Stimulated activated CD4-positive, alpha-beta T cell treated with anti-CD3 and anti-CD28 coated beads, Interleukin-1b, Interleukin-23, amount 100 ng/mL, for 1 hour (primary cell): ENCODE measurements at places on chromosomes 12 and 14.

DNA sequence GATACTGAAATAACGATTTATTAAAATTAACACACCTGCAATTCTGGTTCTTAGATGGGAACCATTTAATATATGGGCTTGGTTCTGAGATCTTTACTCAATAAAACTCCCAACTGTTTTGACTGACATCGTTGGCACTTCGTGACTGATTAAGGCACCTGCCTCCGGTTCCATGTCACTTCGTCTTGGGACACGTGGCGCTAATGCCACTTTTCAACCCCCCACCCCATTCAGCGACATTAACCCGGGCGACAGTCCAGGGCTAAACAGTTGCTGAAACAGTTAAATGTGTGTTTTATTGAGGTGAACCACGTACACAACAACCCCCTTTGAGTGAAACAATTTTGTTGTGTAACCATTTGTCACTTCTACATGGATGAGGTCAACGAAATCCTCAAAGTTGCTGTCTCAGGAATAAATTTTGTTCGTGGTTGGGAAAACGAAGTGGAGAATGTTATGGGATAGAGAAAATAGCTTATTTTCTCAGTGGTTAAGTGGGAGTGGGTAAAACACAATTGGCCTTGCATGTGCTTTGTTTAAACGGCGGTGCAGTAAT lies 9.9 kb upstream of the SLC38A2 start:
- DNase-seq: no peak

GRCh38 chr12:51246254-51246853 lies 7.7 kb downstream of the DAZAP2 start:
- no peak for DNase-seq

DNA sequence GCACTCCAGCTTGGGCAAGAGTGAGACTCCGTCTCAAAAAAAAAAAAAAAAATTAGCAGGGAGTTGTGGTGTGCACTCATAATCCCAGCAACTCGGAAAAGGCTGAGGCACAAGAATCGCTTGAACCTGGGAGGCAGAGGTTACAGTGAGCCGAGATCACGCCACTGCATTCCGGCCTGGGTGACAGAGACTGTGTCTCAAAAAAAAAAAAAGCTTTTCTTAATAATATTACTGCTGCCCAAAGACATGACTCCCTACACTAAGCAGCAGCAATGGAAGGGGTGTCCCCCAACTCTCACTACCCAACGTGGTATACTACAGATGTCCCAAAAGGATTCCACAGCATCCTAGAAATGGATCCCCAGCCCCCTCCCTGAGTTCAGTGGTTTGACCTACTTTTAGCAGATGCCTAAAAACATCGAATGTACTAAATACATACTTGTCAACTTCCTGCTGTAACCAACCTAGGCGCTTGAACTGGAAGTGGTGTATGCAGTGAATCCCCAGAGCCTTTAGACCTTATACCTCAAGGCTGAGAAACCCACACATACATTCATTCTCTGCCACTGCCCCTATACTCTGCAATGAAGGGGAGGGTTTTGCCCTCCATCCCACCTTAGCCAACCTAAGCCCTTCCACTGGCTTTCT lies 8.5 kb upstream of the FKBP11 start:
- DNase-seq: no peak

DNA sequence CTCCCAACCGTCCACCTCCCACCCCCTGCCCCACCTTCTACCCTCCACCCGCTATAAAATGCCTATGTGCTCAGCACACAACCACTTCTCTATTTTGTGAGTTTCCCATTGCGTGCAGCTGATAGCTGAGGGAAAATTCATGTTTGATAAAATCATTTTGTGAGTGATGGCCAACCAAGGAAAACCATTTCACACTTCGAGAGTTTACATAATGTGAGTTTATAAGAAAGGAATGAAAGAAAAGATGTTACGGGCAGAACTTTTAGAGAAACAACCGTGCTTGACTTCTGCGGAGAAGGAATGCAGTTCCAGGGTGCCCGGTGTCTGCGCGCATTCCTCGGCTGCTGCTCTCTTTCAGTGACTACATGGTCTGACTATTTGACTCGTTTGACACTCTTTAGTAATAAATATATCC lies 140.9 kb downstream of the EFCAB11 start:
- DNase-seq: no peak

GRCh38 chr12:74890237-74890599 lies 319.4 kb downstream of the KCNC2 start:
- DNase-seq: no peak

DNA sequence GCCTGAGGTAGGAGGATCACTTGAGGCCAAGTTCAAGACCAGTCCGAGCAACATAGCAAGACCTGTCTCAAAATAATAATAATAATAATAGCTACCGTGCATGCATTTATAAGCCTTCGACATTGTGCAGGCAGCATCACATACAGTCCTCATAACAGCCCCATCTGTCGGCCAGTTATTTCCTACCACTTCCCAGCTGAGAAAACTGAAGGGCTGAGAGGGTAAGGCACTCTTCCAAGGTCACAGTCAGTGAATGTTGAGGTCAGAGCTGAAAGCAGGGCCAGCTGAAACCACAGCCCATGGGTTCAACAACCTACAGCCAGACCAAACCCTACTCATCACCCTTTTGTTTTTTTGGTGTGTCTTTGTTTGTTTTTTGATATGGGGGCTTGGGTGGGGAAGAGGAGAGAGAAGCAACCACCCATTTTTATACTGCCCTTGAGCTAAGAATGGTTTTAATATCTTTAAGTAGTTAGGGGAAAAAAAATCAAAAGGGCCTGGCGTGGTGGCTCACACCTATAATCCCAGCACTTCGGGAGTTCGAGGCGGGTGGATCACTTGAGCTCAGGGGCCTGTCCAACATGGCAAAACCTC lies 16.8 kb upstream of the ITPK1 start:
- DNase-seq: no peak

- DNase-seq: no peak
Measured at GRCh38 chr12:58346032-58346632, 404.8 kb downstream of the ATP23 start.

DNA sequence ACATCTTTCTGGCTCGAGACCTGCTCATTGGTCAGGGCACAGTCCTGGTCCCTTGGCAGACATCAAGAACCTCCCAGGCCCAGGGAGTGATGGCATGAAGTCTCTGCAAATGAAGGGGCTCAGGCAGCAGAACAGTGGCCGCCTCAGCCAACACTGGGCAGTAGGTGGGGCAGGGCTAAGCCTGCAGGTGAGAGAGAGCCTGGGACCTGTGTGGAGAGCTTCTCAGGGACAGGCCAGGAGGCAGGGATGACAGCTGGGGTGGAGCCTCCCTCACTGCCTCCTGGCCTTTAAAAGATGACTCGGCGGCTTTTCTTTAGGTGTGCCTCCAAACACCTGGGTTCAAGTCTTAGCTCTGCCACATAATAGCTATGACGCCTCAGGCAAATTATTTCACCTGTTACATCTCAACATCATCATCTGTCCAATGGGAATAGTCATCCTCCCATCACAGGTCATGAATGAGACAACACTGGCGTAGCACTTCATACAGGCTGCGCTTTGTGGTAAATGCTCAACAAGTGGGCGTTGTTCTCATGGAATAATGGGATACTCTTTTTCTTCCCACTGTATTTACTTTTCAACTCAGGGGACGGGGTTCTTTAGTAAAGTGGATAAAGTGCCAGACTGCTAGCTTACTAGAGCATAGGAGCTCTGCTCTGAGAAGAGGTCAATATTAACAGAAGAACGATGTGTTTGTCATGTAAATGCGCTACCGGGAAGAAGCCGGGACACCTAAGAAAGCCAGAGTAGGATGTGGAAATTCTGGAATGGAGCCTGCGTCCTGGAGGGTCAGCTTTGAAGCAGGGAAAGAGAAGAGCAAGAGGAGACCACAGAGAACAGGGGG lies 277.4 kb downstream of the FOXN3 start:
- DNase-seq: no peak

- DNase-seq: no peak
Measured at GRCh38 chr14:24339284-24340151, at the start of gene RIPK3. TSS of gene RIPK3 (minus strand) at chr14:24339991. CDS start at chr14:24339826, 165 bp downstream.

GRCh38 chr12:112792301-112792700 lies 753 bp downstream of the RPH3A start:
- no peak for DNase-seq

- DNase-seq: no peak
Measured at GRCh38 chr12:53935383-53936341, 3.0 kb upstream of the HOXC13 start.

DNA sequence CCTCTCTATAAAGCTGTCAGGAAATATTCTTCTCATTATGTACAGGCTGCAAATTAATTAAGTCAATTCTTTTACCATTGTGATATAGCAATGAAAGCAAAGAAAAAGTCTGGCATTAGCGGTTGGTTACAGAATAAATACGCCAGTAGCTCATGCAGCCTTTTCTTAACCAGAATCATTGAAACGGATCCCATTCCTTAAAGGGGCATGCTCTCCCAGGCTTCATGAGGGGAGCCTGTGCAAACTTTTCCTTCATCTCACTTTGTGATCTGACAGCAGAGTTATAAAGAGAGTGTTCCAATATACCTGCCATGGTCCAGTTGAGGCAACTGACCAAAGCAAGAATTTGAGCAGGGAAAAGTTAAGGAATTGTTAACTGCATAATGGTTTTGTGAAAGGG lies 337.7 kb downstream of the EMP1 start:
- DNase-seq: no peak

DNA sequence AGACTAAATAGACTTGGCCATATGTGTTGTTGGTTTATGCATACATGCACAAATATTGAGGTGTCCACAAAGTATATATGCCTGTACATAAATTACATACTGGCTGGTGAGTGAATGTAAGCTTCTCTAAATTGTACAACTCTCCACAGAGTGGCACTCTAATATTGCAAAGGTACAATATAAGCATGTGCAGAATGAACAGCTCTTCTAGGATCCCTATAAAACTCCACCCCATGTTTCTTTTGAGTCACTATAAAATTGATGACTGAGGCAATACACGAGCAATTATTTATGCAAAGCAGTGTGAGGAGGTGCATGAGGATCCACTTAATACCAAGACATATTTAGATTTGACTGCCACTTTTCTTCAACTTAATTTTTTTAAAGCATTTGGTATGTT lies 172.2 kb downstream of the NAV3 start:
- no peak for DNase-seq

DNA sequence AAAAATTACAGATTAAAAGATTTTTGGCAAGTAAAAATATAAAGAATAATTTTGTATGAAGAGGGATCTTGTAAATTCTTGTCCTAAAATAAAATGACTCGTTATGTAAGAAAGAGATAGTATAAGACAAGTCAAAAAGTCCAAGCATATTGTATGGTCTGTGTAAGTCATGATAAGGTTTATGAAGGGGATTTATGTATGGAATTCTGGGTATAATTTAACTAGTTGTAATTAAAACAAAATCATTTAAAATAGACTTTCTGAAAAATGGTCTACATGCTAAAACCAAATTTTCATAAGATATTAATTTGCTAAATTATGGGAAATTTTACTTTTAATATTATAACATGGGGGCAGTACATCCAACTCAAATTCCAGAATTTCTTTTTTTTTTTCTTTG lies 17.6 kb upstream of the PEX5 start:
- no peak for DNase-seq

GRCh38 chr12:25384893-25385248 lies 134.1 kb upstream of the KRAS start:
- DNase-seq: no peak

GRCh38 chr12:91364471-91365184 lies 182.0 kb upstream of the DCN start:
- no peak for DNase-seq

DNA sequence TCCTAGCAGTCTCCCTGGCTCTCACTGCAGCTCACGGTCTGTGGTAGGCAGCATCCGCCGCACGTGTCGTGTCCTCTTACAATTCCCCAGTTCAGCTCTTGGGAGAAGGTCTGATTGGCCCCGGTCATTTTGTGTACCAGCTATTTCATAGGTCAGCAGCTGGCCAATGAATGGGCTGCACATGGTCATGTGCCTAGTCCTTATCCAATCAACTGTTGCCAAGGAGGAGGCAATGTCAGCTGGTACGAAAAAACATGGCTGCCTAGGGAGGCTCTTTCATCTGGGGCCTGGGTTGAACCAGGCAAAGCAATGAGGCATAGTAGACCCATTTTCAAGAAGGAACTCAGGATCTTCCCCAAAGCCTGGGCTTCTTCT lies 46.1 kb downstream of the RNFT2 start:
- DNase-seq: no peak

DNA sequence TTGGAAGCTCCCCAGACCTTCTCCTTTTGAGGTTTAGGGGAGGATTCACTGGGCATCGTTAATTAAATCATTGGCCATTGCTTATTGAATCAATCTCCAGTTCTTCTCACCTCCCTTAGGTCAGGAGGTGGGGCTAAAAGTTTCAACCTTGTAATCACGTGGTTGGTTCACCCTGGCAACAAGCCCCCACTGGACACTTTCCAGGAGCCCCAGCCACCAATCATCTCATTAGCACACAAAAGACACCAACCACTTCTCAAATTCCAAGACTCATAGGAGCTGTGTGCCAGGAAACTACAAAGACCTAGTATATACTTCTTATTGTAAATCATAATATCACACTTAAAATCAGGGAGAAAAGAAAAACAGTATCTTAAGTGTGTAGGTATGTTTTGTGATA lies 94.6 kb upstream of the PLEKHA5 start:
- no peak for DNase-seq

DNA sequence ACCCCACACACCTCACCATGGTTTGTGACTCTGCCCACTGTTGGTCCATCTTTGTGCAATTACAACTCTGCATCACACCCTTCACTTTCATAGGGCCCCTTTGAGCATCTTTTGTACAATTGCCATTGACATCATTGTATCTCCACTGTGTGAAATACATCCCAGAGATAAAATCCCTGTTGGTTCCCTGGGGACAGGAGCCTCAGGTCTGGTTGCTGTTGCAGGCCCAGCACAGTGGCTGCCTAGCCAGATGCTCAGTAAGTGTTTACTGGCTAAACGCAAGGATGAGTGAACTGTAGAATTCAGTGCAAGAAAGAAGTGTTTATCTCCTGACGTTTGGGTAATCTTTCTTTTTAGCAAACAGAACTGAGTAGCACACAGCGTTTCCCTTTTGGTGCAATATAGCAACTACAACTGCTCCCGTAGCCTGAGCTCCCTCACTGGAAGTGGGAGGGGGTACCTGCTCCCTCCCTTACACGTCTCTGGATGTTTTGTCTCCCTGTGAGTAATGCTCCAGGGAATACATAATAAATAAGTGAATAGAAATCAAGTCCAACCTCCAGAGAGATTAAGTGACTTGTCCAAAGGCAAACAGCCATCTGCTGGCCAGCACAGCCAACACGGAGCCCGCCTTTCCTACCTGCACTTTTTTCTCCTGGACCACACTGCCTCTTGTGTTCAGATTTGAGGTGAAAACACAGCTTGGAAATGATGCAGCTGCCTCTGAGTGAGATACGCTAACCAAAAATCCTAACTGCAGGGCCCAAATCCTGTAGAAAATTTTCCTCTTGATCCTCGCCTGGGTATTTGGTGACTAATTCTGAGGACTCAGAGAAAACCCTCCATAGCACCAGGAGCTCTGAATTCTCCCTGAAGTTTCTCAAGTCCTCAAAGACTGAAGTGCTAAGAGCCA lies 27.4 kb downstream of the GALNT16 start:
- DNase-seq: no peak

DNA sequence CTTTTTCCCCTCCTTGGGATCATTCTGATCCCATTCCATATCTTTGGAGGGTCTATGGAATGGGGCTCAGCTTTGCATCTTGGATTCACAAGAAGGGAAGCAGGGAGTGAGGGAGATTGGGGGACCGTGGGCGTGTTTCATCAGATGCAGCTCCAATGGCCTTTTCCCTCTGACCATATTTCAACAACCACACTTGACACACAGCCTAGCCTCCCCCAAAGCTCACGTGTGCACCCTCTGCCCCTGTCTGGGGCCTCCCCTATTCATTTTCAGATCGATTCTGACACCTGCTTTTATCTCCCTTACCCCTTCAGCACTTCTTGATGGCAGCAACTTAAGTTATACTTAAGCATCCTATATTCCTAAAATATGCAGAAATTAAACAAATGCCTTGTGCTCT lies 126.6 kb downstream of the CHST11 start:
- no peak for DNase-seq
